ENCODE measurements at places on chromosomes 6 and 20.

- DNase-seq: no peak
- peaks cover 14% of the 10 kb centered on the region for H3K36me3 ChIP-seq
- no peaks in the 10 kb centered on the region for H3K27me3 ChIP-seq
- no peak overlapping the region for H3K4me3 ChIP-seq
These were observed 119.1 kb downstream of the CHD6 start for GRCh38 chr20:41499064-41499463.

- no peak overlapping the region for H3K4me3 ChIP-seq
- no peaks in the 10 kb centered on the region for H3K36me3 ChIP-seq
- DNase-seq: no peak
- no peaks in the 10 kb centered on the region for H3K4me1 ChIP-seq
- no peak overlapping the region for H3K27ac ChIP-seq
These were observed 45.1 kb upstream of the BHLHE23 start for GRCh38 chr20:63051911-63052310.

- no peak overlapping the region for H3K27ac ChIP-seq
- H3K4me3 ChIP-seq: peak overlapping the region; percentile 16
- H3K27me3 ChIP-seq: peaks cover 20% of the 10 kb centered on the region
- peak; percentile 31 for DNase-seq
- no peaks in the 10 kb centered on the region for H3K36me3 ChIP-seq
These were observed 15.0 kb upstream of the TFAP2A start for GRCh38 chr6:10429638-10430427.

DNA sequence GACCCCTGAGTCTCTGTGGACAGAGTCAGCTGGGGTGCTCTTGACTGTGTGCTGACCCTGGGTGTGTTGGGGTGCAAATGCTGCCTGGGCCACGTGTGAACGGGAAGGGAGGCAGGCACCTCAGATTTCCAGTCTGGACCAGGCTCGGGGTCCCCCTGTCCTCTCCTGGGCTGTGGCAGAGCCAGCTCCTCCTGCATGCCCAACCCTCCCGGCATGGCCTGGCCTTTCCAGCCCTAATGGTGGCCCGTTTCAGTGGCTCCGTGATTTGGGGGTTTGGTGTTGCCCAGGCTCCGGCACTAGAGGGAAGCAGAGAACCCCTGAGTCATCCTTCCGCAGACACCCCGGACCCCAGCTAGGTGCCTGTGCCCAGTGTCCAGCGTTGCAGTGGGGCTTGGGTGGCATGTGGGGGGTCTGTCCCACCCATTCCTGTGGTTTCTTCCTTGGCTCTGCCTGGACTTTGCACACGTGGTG, 9.1 kb downstream of the RBM38 start:
- no peak overlapping the region for H3K4me3 ChIP-seq
- H3K36me3 ChIP-seq: no peaks in the 10 kb centered on the region
- no peaks in the 10 kb centered on the region for H3K4me1 ChIP-seq
- no peak overlapping the region for H3K27ac ChIP-seq

DNA sequence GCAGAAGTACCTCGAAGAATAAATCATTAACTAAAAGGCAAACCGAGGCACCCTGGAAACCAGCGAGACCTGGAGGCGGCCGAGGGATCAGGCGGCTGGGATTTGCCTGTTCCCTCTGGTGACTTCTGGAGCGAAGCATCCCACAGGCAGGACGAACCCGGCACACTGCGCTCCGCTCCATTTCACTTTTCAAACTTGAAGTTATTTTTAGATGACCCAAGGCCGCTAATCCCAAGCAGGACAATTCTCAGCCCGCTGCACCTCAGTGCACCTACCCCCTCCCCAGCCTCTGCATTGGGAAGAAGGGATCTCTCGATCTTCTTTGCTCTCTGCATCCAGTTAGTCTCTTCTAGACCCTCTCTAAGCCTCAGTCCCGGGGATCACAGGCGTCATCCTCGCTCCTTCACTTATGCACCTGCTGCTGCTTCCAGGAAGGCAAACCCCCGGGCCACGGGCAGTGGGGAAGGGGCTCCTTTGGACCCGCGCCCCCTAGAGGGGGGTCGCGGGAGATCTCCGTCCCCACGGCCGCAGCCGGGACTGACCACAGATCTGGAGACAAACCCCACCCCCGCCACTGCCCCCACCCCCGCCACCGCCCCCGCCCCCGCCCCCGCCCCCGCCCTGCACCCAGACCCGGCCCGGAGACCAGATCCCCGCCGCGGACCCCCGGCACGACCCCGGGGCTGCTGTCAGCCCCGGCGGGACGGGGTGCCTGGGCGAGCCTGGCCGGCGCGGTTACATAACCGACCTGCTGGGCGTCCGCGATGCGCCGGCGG, 636 bp downstream of the RCAN2 start:
- peak overlapping the region; percentile 48 for H3K4me3 ChIP-seq
- peak; percentile 73 for DNase-seq
- H3K4me1 ChIP-seq: no peaks in the 10 kb centered on the region
- H3K27ac ChIP-seq: no peak overlapping the region
- no peaks in the 10 kb centered on the region for H3K36me3 ChIP-seq

Data from SK-N-SH (cell line).